Non-pigmented ciliary epithelial cell (primary cell): ENCODE measurements at places on chromosomes 11 and 22.
A peak's percentile ranks its signal among the peaks of the same experiment; 100 is the strongest.

- DNase-seq: no peak
These were observed 48.6 kb downstream of the GAB4 start for GRCh38 chr22:16959345-16959930.

DNA sequence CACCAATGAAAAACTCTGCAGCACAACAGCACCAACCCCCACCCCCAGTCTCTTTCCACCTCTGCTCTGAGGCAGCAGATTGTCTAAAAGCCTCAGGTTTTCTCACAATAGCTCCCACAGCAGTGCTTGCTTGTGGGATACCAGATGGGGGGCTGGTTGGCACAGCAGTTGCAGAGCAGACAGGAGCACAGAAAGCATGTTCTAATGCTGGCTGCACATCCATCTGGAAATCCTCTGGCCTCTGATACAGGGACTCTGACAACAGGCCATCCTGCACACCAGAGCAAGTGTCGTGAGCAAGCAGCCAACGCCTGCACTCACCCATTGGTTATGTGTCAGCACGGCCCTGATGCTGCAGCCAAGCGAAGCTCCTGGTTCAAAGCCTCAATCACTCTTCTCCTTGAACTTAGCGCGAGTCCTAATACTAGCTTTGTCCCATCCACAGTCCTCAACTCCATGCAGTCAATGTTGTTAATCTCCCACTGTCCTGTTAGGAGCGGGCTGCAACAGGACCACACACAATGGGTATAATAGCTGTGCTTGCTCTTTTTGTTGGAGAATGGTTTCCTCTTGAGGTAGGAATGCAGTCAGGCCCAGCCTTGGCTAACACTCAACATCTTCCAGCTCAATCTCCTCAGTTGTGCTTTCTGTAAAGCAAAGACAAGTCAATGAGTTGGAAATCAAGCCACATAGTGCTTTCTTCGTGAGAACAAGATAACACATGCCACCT lies 30.3 kb downstream of the VSTM5 start:
- no peak for DNase-seq

- no peak for DNase-seq
These were observed 14.0 kb downstream of the FJX1 start for GRCh38 chr11:35632301-35632700.

DNA sequence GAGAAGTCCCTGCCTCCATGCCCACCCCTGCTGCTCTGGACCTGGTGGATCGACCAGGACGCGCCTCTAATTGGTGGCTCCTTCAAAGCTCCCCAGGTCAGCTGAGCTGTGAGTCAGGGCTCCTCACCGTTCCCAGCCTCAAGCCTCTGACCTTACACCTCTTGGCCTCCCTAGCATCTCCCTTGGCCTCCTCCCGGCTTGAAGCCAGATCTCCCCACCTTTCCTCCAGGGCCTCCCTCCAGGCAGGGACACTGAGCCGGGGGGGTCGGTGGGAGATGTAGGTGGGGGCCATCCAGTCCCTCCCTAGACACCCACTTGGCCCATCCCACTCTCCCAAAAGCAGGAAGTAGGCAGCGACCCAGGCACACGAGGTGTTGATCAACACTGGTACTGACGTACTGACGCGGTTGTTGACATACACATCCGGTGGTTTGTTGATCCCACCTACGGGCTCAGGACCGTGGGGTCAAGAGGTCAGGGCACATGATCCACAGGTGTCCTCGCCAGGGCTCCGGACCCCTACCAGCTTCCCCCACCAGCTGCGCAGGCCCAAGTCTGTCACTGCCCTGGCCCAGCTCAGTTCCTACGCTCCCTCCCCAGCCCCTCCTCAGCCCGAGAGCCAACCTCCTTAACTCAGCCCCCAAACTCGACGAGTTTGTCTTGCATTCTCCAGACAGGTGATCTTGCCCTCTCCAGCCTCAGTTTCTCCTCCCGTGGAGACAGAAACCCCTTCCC lies 802 bp downstream of the ATG2A start:
- DNase-seq: no peak

DNA sequence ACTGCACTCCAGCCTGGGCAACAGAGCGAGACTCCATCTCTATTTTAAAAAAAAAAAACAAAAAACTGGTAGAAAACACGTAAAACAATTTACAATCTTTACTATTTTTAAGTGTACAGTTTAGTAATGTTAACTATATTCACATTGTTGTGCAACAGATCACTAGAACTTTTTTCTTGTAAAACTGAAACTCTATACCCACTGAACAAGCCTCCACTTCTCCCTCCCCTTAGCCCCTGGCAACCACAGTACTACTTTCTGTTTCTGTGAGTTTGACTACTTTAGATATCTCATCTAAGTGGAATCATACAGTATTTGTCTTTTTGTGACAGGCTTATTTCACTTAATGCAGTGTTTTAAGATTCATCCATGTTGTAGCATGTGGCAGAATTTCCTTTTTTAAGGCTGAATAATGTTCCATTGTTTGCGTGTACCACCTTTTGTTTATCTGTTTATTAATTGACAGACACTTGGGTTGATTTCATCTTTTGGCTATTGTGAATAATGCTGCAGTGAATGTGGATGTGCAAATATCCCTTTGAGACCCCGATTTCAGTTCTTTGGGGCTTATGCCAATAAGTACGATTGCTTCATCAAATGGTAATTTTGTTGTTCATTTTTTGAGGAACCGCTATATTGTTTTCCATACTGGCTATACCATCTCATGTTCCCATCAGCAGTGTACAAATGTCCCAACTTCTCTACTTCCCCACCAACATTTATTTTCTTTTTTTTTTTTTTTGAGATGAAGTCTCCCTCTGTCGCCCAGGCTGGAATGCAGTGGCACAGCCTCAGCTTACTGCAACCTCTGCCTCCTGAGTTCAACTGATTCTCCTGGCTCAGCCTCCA lies 11.0 kb downstream of the DDB2 start:
- DNase-seq: no peak

DNA sequence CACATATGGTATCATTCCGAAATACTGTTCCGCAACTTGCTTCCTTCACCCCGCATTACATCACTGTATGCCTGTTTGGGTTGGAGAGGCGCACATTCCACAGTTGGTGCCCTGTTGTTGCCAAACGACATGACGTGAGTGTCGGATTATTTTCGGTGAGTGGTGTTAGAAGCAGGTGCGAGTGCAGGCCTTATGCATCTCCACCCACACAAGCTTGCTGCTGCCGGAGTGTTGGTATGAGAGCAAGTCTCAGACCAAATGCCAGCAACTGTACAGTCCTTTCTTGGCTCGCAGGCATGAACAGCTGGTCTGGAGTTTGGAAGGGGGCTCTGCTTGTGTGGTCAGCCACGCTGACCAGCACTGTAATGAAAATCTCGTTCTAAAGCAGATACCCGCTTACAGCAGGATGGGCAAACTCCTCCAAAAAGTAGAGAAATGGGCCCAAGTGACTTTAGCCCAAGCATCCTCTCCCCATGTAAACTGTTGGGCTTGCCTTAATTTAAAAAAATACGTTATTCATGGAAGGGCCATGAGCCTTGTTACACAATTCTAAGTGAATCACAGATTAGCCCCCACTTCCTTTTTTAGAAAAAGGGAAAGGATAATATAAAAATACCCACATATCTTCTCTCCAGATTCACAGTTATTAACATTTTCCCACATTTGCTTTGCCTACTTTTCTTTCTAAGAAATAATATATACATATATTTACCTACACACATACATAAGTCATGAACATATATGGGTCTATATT lies 48.7 kb upstream of the OR9Q1 start:
- DNase-seq: no peak

DNA sequence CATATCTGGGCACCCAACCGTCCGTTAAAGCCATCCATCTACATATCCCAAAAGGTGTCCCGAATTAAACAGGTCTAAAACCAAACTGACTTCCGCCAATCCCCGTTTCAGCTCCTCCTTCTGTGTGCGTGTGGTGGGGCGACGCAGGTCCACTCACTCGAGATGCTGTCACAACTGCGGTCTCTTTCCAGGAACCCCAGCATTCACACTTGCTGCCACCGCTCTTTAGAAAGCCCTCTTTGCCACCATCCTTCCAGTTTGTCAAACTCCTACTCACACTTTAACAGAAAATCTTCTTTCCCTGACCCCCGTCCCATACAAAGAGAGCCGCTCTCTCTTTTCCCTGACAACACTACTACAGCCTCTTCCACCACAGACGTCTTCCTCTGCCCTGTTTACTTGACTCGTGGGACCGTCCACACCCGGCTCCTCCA lies 467 bp downstream of the ESS2 start:
- DNase-seq: no peak

DNA sequence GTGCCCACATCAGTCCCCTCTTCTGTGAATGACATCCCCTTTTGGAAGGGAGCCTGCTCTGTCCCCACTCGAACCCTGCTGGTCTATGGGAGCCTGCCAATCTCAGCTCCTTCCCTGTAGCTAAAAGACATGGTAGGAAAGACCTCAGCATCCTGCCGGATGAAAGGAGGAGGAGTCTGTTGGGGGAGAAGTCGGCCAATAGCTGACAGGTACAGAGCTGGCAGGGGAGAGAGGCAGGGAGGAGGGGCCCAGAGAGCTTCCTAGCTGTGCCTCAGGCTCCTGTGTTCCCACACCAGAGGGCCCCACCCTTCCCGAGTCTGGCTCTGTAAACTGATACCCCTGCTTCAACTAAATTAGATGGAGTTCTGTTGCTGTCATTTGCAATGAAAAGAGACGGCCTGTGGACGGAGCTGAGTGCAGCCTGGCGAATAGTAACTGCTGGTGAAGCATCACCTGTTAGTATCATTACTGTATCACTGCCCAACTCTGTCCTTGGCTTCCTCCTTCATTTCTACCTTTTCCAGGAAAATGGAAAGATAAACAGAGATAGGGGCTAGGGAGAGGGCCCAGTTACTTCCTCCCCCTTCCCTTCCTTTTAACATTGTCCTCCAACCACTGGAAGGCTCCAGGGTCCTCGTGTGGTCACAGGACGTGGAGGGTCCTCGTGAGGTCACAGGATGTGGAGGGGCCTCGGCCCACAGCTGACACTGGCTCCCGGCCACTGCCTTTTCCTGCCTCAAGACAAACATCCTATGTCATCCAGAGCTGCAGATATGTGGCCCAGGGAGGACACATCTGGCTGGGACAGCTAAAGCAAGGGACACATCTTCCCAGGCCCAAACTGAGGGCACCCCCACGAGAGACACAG lies 15.1 kb downstream of the FXYD6 start:
- no peak for DNase-seq

DNA sequence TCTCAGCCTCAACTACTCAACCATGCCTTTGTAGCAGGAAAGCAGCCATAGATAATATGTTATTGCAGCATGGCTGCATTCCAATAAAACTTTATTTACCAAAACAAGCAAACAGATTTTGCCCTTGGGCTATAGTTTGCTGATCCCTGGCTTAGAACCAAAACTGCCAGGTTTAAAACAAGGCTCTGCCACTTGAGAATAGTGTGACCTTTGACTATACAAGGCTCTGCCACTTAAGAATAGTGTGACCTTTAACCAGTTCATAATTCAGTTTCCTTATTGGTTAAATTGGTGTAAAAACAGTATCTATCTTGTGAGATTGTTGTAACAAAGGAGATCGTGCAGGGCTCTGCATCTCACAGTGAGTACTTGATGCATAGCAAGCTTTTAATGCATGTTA lies 217.3 kb upstream of the MTNR1B start:
- no peak for DNase-seq

- DNase-seq: no peak
These were observed 7.6 kb upstream of the FTH1 start for GRCh38 chr11:61974766-61975631.

GRCh38 chr11:34243600-34244464 lies 114.0 kb downstream of the ABTB2 start:
- DNase-seq: peak; percentile 51

GRCh38 chr11:94302776-94303175 lies 1.6 kb upstream of the IZUMO1R start:
- no peak for DNase-seq

- no peak for DNase-seq
These were observed 115.9 kb upstream of the TBCEL start for GRCh38 chr11:120907971-120908370.

GRCh38 chr22:20004464-20004863 lies 12.2 kb downstream of the ARVCF start:
- no peak for DNase-seq

- no peak for DNase-seq
These were observed 192.6 kb downstream of the CASP12 start for GRCh38 chr11:104705490-104706190.

- no peak for DNase-seq
These were observed 393.2 kb downstream of the SHANK2 start for GRCh38 chr11:70859180-70859579.

- DNase-seq: no peak
These were observed 780.9 kb upstream of the RAG2 start for GRCh38 chr11:37378958-37379357.

GRCh38 chr11:69301081-69301454 lies 7.1 kb downstream of the MYEOV start:
- DNase-seq: no peak

DNA sequence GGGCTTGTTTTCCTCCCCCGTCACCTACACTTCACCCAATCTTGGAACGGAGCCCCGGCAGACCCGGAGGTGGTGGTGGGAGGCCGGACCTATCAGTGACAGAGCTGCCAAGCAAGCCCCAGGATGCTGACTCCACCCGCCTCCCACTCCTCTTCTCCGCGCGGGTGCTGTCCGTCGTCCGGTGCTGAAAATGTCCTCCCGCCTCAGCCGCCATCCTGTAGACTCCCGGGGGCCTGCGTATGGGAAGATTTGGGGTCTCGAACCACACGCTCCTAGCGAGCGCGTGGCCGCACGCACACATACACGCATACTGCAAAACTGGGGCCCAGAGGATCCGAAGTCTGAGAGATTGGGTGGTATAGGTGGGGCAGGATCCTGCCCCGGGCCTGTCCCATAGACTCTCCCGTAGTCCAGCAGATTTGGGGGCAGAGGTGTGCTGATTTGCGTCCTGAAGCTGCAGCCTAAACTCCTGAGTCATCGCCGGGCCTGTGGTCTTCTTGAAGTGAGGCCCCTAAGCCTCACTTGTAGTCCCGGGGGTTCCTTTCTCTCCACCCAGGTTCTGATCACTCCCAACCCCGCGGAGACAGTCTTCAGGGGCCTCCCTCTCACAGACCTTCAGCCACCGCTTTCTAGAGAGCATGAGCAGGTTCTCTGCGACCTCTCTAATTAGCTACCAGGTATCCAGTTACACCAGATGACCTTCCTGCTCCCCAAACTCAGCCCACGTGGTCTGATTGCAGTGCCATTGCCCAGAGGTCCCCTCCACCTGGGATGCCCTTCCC lies 796 bp upstream of the YIF1A start:
- DNase-seq: no peak

GRCh38 chr11:33874910-33875490 lies 16.9 kb downstream of the LMO2 start:
- DNase-seq: no peak
